ENCODE measurements at places on chromosomes 3 and 15.

GRCh38 chr3:156382458-156383346 lies 172.2 kb downstream of the SSR3 start:
- DNase-seq: peak; percentile 56

GRCh38 chr3:39065197-39065596 lies 13.4 kb downstream of the WDR48 start:
- peak; percentile 21 for DNase-seq

- DNase-seq: peak; percentile 31
Measured at GRCh38 chr15:90765966-90766365, 48.8 kb downstream of the BLM start.

DNA sequence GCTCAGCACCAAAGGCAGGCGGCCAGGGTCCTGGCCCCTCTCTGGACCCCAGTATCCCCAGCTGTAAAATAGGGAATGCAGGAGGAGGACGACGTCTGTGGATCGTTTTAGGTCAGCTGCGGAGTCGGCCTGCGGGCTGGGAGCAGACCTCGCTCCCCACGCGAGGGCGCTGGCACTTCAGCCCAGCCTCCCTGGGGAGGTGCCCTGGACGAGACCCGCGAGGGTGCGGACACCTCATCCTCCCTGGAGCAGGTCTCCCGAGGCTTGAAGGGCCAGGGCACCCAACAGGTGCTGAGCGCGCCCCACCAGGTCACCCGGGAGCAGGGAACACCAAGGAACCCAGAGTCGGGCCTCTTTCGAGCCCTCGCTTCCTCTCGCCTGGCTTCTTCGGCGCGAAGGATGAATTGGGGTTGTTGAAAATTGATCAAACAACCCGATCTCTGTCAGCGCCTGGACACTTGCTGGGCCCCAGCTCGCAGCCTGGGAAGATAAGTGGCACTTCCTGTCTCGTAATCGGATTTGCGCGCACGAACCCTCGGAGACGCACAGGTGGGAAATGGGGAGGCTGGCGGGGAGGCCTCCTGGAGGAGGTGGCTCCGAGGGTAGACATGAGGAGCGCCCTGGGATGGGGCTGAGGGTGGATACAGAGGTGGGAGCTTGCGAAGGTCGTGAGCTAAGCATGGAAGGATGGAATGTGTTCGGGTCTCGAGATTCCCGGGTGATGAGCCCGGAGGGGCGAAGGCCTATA lies 588 bp upstream of the VIPR1 start:
- peak; percentile 23 for DNase-seq

DNA sequence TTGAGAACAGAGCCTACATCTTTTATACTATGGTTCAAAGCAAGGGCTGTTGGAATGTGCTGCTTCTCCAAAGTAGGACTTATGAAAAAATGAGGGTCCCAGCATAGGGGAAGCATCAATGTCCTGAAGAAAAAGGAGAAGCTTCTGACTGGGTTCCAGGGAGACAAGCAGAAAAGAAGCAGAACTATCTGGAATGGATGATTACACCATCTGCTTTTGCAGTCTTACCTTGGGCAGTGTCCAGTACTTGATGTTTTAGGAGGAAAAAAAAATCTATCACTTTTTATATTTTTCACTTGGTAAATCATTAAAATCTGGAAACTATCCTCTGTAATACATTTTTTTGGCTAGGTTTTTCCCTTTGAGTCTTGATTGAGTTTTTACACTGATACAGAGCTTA lies 57.9 kb upstream of the DPH6 start:
- no peak for DNase-seq

- DNase-seq: no peak
Measured at GRCh38 chr3:4907050-4907449, 72.2 kb upstream of the BHLHE40 start.

DNA sequence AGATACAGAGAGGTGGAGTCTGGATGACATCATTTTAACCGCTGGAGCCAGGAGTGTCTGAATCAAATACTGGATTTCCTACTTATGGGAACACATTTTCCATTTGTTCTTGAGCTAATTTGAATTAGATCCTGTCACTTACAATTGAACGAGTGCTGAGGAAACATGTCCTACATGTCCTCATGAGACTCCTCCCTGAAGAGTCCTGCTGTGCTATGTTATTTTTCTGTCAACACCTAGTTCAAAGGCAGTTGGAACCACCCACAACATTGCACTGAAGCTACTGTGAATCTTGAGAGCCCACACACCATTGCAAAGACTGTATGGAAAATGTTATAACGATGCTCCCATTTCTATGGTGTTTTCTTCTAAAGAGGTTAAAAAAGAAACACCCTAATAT lies 123.5 kb upstream of the CRBN start:
- DNase-seq: no peak

DNA sequence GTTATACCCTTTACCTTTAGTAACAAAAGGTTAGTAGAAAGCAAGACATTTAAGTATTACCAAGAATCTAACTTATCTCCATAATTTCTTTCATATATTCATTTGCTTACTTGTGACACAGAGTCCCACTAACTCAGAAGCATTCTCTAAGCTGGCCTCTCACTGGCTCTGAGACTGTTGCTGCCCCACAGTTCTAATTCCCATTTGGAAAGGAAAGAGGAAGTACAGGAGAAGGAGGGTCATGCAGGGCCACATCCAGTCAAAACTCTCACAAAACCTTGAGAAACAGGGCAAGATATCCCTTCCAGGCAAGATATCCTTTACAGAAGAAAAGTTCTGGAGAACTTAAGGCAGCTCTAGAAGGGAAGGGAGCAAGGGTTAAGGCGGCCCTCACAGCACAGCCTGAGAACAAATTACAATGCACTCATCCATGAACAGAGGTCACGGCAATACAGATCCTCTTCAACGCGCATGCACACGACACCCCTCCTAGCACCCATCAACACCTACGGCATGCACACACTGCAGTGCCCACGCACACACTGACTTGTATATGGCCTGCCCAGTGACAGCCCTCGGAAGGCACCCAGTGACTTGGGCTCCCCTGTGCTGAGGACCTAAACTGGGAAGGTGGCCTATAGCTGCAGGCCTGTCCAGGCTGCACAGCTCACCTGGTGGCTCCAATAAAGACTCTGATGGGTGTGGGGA lies 13.0 kb upstream of the MYO5C start:
- no peak for DNase-seq

GRCh38 chr15:32974691-32975090 lies 219.8 kb downstream of the FMN1 start:
- DNase-seq: no peak

- peak; percentile 73 for DNase-seq
Measured at GRCh38 chr15:38972831-38973230, 408.2 kb upstream of the RASGRP1 start.

DNA sequence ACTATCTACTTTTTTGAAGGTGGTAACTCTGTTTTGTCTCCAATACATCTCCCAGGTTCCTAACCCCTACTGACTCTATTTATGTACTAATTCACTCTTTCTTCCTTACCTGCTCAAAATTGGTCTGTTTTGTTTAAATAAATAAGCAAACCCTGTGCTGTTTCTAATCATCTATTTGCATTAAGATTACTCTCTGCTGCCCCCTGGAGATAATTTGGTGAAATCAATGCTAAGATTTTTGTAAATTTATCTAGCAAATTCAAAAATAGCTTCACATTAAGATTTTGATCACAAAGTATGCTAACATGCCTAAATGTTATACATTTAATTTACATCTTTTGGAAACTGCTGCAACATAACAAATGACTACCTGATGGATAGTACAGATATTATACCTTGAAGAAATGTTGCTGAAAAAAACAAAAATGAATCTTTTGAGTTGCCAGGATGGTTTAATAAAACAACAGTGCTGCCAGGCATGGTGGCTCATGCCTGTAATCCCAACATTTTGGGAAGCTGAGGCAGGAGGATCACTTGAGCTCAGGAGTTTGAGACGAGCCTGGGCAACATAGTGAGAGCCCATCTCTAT lies 4.4 kb upstream of the CD200R1 start:
- peak; percentile 50 for DNase-seq

DNA sequence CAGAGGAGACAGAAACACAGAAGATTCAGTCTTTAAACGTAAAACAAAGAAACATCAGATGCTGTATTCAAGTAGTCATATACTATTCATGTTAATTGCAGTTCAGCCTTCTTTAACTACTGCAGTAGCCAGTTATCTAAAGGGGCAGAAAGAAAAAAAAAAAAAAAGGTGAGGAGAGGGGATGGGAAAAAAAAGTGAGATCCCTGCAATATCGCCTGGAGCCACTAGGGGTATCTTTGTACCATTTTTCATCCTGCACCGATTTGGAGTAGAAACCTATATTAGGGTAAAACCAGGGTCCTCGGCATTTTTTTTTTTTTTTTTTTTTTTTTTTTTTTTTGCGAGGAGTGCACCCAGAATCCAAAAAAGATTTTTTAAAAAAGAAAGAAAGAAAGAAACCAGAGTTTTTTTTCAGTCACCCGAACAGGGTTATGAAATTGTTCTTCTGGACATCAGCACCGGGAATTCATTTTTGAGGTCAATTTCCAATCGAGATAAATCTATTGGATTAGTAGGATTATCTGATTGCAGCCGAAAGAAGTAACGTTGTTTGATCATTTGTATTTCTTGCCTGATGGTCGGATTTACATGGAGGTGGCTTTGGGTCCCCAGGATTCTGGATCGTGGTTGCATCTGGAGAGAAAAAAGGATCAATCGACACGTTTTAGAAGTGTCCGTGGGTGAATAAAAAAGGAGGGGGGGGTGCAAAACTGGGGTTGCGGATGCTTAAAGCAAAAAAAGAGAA lies 186.7 kb downstream of the NLGN1 start:
- DNase-seq: peak; percentile 61

GRCh38 chr15:92662762-92663161 lies 7.2 kb upstream of the FAM174B start:
- peak; percentile 73 for DNase-seq

DNA sequence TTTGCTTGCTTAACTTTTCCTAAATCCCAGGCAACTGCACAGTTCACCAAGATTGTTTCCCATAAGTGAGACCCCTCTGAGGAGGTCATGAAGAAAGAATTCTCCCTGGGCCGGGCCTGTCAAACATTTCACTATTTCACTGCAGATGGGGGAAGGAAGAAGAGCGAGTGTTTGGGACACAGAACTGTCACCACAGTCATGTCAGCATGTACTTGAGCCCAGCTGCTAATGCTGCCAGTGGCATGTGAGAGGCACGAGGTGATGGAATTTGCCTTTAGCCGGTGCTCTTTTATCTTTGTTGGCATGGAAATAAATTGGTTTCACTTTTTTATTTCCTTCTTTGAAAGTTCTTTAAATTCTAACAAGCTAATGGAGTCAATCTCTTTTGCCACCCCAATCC lies 277.9 kb upstream of the GADL1 start:
- DNase-seq: no peak

DNA sequence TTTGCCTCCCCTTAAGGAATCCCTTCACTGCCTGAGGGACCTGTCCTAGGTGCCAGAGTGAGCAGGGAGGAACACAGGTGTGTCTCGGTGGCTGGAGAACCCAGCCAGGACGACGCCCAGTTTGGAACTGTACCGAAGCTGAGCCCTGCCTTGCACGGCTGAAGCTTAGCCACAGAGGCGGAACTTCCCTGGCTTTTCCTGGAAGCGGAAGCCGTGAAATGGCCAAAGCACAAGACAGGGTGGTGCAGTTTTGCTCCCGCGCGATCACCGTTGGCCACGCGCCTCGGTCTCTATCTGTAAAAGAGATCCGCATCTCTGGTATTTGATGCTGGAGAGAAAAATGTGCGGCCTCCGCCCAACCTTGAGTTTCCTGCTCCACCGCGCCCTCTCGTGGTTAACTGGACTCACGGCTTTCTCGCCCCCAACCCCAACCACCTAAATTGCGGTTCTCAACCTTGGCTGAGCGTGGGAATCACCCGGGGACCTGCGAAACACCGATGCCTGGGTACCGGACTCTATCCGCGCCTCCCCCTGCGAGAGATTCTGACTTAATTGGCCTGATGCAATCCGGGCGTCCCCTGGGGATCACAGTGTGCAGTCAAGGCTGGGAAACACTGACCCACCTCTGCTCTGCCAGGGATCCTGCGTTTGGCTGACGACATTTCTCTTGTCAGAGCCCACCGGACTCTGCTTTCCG lies 70.7 kb upstream of the ABHD2 start:
- peak; percentile 75 for DNase-seq

DNA sequence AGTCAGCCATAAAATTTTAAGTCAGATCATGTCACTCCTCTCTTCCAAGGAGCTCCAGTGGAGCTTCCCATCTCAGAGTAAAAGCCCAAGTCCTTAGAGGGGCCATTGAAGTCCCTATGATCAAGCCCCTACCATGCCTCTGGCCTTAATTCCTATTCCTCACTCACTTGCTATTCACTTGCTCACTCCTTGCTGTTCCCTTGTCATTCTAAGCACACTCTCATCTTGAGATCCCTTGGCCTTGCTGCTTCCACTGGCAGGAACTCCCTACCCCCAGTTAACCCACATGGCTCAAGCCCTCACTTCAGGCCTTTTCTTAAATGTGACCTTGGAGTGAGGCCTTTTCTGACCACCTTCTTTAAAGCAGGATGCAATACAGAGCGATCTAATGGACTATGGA lies 12.3 kb upstream of the SECISBP2L start:
- no peak for DNase-seq
